ENCODE measurements at places on chromosomes 2 and 18.

DNA sequence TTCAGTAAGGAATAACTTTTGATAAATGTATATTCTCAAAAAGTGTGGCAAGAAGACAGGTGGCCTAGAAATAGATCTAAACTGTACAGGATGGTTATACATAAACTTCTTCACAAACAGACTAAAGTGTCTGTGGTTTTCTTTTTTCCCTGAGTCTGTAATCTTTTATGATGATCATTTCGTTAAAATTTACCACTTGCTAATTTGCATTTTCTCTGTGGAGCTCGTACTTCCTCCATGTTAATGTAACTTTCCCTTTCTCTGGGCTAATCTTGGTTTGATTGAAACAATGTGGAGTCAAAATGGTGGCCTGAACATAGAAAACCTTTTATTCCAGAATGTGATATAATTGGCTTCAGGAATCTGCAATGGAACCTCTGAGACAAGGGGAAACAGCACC is 166.2 kb downstream of the FTCDNL1 start:
- DNase-seq = no peak

DNA sequence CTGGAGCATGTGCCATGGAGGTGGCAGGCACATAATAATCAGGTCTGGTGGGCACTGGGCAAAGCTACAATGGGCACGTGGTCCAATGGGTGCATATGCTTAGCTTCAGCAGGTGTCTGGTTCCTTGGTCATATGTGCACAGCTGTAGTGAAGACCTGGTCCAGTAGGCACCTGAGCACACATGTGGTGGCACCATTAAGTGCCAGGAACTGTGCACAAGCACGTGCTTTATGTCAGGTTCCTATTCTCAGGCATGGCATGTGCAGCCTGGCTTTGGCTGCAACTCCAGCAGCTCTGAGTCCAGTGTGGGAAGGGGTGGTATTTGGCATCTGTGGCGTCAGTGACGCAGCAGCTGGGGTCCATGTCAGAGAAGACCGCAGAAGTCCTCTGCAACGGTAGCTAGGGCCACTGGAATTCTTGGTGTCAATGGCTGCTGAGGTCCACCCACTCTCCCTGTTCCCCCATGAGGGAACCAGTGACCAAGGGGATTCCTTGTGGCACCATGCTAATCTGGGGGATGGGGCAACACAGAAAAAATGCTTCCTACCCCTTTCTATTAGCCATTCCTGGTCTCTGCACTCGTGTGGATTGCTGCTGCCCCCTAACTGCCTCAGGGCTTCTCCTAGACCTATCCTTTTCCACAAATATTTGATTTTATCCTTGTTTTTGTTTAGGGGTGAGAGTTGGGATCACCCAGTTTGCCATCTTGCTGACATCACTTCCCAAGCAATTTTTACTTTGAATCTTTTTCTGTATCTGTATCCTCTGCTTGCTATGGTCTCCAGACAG is 262.9 kb upstream of the MAP2 start:
- no peak for DNase-seq

- no peak for DNase-seq
Measured at GRCh38 chr2:213757525-213757924, 473.3 kb downstream of the SPAG16 start.

DNA sequence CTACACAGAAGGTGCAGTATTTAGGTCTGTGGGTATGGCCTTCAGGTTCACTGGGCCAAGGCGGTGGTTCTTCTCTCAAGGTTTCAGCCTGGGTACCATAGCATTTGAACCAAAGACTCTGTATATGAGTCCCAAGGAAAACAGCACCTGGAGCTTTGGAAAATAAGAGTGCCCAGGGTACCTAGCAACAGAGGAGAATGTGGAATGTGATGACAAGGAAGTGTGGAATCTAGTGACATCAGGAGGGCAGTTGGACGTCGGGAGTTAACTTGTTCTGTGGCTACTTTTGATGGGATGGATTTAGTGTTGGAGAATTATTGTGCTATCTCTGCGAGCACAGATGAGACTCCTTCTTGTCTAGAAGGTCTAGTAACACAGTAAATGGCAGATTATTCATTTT is 201.2 kb downstream of the NOL4 start:
- DNase-seq = no peak

DNA sequence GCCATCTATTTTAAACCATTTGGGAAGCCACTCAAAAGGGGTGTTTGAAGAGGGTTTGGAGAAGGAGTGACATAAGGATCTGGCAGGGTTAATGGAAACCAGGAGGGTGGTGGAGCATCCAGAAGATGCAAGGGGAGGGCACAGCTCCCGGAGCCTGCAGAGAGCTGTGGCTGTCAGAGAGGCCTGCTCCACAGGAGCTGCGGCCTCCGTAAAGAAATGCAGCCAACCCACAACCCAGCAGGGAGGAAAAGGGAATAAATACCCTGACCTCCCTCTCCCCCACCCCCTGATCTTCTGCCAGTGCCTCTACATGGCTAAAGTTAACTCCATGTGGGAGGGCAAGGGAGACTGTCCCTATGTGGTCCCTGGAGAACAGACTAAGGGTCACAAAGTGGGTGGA is 567.1 kb upstream of the POU3F3 start:
- peak; percentile 55 for DNase-seq

DNA sequence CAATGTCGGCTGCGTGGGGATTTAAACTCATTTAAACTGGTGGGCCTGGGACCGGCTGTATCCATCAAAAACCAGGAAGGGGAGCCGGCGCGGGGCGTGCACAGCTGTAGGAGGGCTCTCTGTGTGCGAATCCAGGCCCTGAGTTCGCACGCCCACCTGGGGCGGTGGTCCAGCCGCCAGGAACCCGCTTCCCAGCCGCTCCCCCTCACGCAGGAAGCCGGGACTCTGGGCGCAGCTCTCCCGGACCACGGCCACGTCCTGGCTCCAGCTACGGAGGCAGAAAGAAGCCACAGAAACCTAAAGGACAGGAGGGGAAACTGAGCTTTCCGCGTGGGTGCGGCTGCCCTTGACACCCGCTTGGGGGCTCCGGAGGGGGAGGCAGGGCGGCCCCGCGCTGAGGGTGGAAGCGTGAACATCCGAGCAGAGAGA is 80.6 kb downstream of the GFPT1 start:
- no peak for DNase-seq

GRCh38 chr18:73933685-73934084 is 213.9 kb downstream of the FBXO15 start:
- DNase-seq = no peak

GRCh38 chr2:42722320-42723190 is 41.4 kb downstream of the OXER1 start:
- DNase-seq = peak; percentile 32

- DNase-seq = no peak
Measured at GRCh38 chr2:159072795-159073194, 104.4 kb downstream of the TANC1 start.

GRCh38 chr2:43708178-43708577 is 31.9 kb upstream of the C1GALT1C1L start:
- no peak for DNase-seq

DNA sequence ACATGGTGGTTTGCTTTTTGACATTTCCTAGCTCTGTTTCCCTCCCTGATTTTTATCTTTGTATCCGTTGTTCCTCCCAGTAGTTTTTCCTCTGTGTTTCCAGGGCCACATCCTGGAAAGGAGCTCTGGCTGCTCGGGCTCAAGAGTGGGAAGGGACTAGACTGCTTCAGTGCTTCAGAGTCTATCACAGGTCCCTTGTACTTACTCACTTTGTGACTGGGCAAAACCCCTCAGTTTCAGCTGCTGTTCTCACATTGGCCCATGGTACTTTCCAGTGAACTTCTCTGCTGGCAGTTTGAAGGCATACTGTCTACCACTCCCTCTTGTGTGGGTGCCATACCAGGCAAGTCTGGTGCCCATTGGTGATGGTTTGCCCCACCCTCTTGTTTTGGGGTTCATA is 7.5 kb upstream of the STAMBP start:
- no peak for DNase-seq

DNA sequence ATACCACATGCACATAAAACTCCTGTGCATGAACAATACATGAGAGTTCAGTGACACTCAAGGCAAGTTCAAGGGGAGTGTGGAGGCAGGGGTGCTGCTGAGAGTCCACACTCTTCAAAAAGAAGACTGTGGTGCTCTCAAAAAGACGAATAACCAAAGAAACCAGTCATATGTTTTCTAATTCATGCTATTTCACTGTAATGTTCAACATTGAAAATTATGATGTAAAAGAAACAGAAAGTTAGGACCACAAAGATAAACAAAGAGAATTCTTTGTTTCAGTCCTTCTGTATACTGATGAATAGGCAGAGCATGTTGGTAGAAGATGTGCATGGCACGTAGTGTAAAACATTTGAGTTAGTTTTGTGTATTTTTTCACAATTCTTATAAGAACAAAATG is 864.2 kb upstream of the LRATD1 start:
- no peak for DNase-seq

GRCh38 chr2:33616873-33617272 is 17.8 kb upstream of the FAM98A start:
- no peak for DNase-seq

DNA sequence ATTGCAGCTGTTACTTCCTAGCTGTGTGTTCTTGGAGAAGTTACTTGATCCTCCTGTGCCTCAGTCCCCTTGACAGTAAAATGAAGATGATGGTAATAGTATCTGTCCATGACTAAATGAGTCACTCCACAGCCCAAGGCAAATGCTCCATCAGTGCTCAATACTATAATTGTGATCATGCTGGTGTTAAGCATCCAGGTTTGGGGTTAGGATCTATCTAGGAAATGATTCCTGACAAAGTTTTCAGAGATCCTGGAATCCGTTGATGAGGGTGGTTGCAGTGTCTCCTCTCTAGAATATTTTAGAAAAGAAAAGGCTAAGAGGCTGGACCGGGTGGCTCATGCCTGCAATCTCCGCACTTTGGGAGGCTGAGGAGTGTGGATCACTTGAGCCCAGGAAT is 2.7 kb upstream of the PRELID3A start:
- no peak for DNase-seq

- DNase-seq = no peak
Measured at GRCh38 chr2:121480826-121481225, 49.9 kb upstream of the RNU4ATAC start.

DNA sequence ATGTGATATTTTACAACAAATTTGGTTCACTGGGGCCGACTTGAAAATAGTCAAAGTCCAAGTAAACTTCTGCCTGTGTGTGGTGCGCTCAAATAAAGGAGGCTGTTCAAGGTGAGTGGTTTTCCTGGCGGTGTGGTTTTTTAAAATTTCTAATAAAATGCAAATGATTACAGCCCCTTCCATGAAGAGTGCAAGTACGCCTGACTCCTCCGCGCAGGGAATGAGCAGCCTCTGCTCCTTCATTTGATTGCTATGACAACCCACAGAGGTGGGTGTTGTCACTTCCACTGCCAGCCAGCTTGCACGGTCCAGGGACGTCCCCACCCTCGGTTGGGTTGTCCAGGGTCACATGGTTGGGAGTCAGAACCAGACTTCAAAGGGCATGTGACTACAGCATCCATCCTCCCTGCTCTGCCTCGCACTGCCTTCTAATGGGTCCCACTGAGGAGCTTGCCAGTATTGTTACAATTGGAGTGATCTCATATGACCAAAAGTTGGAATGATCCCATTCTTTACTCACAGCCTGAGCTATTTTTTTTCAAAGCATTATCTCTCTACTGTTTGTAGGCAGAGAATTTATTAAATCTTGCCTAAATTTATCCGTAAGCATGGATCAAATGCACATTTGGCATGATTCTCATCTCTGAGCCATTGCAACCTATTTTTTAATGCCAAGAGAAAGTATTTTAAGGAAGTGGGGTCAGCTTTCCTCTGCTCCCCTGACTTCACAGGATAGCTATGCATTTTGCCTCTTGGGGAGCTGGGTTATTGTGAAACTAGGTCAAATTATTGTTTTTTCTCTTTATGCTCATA is 121.3 kb downstream of the AGAP1 start:
- DNase-seq = no peak

GRCh38 chr2:164651361-164651760 is 30.1 kb upstream of the GRB14 start:
- DNase-seq = no peak

DNA sequence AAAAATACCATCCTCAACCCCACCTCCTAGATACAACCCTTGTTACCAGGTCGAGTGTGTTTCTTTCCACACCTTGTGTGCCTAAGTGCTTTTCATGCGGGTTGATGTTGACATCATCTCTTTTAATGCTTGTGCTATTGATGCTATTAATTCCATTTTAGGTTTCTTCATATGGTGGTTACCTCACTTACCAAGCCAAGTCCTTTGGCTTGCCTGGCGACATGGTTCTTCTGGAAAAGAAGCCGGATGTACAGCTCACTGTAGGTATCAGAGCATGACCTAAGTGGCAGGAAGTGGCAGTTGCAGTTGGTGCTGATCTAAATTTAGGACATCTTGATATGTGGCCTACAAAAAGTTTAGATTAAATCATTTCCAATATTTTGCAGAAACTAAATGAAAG is 149.9 kb upstream of the TTC39C start:
- DNase-seq = no peak

DNA sequence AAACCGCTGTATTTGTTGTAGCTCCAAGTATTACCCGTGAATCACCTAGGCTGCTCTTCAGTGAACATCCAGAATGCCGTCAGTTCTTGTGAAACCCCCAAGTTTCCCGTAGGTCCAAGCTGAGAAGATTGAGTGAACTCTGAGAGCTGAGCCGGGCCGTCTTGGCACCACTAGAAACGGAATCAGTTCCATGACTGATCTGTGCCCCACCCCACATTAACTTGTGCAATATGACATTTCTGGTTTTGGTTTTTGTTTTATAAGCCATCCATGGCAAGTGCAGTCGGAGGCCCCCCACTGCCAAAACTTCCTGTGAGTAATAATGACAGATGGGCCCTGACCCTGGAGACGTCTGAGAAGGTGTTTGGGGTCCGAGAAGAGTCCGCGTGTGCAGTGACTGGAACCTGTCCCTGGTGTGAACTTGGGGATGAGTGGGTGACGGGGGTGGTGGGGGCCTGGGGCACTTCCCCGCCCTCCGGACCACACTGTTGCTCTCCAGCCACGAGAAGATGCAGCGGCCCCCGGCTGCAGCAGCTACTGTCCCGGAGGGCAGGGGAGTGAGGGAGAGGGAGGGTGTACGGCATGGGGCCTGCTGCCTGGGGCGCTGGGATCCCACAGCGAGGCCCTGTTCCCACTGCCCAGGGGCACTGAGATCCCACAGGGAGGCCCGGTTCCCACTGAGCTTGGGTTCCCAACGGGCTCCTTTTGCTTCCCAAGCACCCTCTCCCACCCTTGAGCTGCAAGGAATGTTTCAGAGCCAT is 26.5 kb downstream of the NFATC1 start:
- DNase-seq = no peak

All from NT2/D1 (cell line).